Kidney tubule cell (primary cell): ENCODE measurements at places on chromosomes 12 and 14.

GRCh38 chr12:7793211-7793610, 4.0 kb downstream of the NANOG start:
- DNase-seq: no peak

DNA sequence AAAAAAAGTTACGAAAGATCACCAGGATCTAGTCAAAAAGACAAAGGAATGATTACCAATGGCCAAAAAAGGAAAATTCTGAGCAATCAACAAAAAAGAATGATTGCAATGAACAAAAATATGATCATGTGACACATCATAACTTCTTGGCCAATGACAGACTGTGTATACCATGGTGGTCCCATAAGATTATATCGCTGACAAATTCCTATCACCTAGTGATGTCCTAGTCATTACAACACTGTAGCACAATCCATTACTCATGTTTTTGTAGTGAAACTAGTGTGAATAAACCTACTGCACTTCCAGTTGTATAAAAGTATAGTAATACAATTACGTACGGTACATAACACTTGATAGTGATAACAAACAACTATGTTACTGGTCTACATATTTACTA, 12.3 kb downstream of the SEL1L start:
- no peak for DNase-seq

GRCh38 chr12:49369411-49370145, 2.3 kb downstream of the SPATS2 start:
- DNase-seq: peak; percentile 32

GRCh38 chr14:70770490-70770889, 38.8 kb downstream of the MAP3K9 start:
- peak; percentile 59 for DNase-seq

GRCh38 chr12:9634969-9635754, 27.4 kb upstream of the KLRB1 start:
- no peak for DNase-seq

DNA sequence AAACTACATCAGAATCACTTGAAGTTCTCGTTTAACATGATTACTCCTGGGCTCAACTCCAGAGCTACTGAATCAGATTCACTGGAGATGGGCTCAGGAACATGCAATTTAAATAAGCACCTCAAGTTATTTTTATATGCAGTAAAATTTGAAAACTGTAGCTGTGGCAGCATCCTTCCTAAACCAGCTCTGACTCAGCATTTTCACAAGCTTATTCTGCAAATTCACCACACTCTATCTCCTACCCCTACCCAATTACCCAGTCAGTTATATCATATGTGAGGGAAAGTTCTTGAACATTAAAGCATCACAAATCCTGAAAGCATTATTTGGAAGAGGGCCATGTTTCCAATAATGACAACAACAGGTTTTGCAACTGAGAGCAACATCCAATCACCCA, 24.2 kb upstream of the LRRC9 start:
- no peak for DNase-seq

DNA sequence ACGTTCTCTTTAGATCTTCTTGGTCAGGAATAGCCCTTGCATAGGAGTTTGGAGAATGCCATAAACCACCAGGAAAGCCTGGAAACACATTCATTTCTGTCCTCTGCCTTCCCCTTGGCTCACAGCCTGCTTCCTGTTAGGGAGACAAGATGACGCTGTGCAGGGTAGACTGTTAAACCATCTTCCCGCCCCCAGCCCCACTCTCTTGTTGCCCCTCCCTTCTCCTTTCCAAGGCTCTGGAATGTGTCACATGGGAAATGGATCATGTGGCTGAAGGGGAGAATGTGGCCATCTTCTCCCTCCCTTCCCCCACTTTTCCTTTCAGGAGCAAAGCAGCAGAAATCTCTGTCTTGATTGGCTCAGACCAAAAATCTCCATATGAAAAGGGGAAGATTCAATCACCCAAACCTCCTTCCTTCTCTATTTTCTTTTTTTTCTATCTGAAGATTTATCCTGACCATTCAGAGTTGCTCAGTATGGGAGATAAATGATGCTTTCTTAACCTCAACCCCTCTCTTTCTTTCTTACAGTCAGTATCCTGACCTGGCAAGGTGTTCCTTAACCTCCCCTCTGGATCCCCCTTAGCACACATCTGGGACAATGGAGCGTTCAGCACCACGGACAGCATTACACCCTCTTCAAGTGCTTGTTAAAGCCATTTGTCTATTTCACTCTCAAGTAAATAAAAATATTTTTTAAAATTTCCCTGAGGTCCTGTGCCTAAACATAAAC, 11.4 kb downstream of the GPR19 start:
- DNase-seq: peak; percentile 24

DNA sequence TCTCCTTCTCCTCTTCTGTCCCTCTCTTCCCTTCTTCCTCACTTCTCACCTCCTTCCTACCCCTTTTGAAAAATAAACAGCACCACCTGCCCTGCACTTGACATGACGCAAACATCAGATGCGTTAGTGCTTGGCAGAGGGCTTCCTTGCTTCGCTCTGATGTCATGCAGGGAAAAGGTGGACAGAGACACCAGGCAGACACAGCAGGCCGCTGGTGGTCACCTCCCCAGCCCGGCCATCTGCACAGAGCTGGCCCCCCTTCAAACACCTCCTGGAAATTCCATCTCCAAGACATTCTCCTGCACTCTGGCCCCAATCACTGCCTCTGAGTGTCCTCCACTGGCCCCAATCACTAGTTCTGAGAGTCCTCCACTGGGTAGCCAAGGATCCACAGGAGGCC, 353.6 kb downstream of the MED13L start:
- DNase-seq: no peak

DNA sequence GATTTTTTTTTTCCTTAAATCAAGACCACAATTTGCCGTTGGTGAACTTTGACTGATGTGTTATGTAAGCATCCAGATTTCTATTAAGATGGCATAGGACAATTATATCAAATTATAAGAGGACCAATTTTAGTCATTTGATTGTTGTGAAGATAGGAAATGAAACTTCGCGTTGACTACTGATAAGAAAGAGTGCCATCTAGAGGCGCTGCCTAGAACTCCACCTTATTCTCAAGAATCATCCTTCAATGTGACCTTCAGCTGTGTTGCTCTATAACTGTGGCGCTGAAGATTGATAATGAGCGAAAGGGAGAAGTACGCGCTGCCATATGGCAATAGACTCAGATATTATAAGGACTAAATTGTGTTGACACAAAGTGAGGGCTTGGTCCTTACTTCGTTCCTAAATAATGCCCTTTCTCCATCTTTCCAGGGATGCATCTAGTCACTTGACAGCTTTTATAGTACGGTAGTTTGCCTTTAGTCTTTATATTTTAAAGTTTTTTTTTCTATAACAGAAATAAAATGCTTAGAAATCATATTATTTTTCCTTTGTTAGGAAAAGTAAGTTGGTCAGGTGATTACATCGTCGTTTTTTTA, 350.8 kb upstream of the STXBP6 start:
- DNase-seq: peak; percentile 50

GRCh38 chr14:78697341-78697740, 527.2 kb downstream of the NRXN3 start:
- DNase-seq: peak; percentile 53

GRCh38 chr14:50038398-50039119, 77.8 kb downstream of the VCPKMT start:
- peak; percentile 99 for DNase-seq

- DNase-seq: peak; percentile 63
Measured at GRCh38 chr12:104384141-104384880, 72.4 kb upstream of the CHST11 start.

- DNase-seq: no peak
Measured at GRCh38 chr12:7642287-7642686, 23.4 kb downstream of the APOBEC1 start.

DNA sequence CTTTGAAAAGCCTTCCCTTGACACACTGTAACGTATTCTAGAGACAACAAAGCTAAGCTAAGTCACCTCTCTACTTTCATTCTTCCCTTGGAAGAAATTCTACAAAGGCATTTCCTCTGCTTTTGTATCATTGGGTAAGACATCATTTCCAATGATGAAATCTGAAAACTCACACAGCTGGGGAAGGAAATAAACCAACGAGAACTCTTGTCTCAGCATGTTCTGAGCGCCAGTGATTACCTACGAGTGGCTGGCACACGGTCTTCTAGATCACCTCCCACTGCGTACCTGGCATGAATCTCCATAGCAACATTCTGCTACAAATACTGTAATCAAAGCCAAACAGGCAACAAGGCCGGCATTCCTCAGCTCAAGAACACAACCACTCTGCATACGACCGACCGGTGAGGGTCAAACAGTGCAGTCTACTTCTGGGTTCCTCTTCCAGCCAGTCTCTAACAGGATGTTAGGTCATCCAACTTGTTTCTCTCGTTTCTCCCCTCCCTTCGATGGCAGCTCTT, 7.6 kb downstream of the VPS37B start:
- DNase-seq: peak; percentile 97

- no peak for DNase-seq
Measured at GRCh38 chr14:89085737-89086382, 261.4 kb downstream of the TTC8 start.

DNA sequence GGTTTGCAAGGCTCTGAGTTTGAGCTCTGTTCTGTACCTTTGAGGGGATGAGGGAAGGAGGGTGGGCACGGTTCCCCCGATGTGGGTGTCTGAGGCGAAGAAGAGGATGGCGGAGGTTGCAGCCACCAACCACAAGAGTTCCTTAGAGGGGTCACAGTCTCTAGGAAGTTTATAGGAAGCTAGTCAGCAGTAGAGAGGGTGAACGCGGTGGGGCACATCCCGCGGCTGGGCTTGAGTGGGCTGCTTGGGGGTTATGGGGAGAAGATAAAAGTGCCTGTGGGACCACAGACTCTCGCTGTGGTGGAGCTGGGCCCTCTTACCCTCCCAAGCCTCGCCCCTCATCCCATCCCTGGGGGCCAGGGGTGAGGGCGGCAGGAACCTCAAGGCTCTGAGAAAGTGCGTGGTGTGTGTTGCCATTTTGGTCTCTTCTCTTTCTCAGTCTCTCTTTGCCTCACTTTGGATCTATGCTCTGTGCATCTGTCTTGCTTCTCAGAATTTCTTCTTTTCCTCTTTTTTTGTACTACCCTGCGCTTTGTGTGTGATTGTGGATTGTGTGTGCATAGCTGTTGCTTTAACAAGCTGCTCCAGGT, 2.7 kb downstream of the CD4 start:
- DNase-seq: no peak

GRCh38 chr12:5258498-5258897, 173.4 kb upstream of the NTF3 start:
- peak; percentile 6 for DNase-seq

- DNase-seq: no peak
Measured at GRCh38 chr12:34388636-34389377, 366.5 kb downstream of the ALG10 start.

- DNase-seq: no peak
Measured at GRCh38 chr12:105469701-105470100, 139.2 kb downstream of the C12orf75 start.

GRCh38 chr12:9244894-9245293, 36.7 kb upstream of the PZP start:
- no peak for DNase-seq

- no peak for DNase-seq
Measured at GRCh38 chr14:23008831-23009230, 1.1 kb downstream of the C14orf93 start.

- peak; percentile 51 for DNase-seq
Measured at GRCh38 chr14:57746563-57746962, 119.3 kb downstream of the SLC35F4 start.

- DNase-seq: no peak
Measured at GRCh38 chr12:54689034-54689372, 40.8 kb upstream of the DCD start.
